ENCODE measurements at places on chromosomes 7 and 10.

DNA sequence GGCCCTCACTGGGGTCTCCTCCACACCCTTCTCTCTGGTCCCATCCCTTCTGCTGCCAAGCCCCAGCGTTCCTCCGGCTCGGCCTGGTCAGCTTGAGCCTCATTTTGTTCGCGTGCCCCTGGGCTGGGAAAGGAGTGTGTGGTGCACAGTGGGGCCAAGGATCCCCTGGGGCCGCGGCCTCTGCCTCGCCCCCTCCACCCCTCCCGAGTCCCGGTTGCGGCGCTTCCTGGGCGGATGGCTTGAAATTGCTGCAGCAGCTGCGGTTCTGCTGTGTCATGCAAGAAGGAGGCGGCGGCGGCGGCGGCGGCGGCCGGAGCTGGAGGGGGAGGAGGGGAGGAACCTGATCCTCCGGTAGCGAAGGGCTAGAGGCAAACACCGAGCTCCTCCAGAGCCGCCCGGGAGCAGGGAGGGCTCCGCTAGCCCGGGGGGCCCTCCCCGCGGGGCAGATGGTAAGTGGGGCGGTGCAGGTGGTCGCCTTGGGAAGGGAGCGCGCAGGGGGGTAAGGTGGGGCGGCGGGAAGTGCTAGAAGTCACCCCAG lies 217.8 kb upstream of the MKLN1 start:
- no peak for DNase-seq

DNA sequence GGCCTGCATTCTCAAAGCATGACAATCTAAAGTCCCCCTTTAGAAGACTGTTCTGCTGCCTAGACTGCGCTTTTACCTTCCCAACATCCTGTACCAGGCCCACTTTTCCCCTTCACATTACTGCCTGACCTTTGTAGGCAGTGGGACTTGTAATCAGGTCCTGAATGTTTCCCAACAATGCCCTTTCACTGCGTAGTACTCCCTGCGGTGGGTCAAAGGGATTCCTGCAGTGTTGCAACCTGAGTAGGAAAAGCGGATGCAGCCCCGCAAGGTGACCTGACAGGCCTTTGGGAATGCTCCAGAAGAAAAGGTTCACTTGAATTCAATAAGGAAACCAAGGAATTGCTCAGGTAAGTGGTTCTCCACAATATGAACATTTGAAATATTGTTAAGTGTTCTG lies 4.9 kb upstream of the TCAF1 start:
- DNase-seq, result no peak

GRCh38 chr7:18655912-18656311 lies 160.4 kb downstream of the HDAC9 start:
- DNase-seq, result no peak

GRCh38 chr10:45442251-45442650 lies 68.2 kb downstream of the ALOX5 start:
- DNase-seq, result no peak

DNA sequence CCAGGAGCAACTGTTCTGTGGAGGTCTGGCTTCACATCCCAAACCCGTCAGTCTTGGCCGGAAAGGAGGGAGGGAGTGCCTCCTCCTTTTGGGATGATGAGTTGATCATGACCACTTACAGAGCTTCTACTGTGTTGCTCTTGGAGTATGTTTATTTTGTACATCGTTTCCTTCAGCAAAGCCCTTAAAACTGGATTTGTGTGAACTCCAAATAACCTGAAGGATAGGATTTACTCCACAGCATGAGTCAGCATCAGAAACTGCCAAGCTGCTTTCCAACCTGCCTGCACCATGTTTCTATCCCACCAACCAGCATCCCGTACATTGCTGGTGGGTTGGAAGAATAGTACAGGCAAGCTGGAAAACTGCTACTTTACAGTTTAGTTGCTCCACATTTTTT lies 3.5 kb downstream of the CCDC201 start:
- no peak for DNase-seq

DNA sequence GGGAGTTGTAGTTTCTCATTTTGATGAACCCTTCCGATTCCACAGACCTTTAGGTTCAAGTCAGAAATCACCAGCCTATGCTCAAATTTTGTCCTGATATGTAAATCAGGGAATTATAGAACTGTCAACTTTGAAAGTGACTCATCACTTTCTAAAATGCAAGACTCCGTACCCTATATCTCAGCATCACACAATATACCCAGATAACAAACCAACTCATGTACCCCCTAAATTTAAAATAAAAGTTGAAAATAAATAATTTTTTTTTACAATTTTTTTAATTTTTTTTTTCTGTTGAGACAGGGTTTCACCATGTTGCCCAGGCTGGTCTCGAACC lies 393 bp upstream of the ARHGAP19 start:
- DNase-seq, result no peak

GRCh38 chr10:34748357-34748756 lies 66.7 kb downstream of the PARD3 start:
- DNase-seq, result no peak

DNA sequence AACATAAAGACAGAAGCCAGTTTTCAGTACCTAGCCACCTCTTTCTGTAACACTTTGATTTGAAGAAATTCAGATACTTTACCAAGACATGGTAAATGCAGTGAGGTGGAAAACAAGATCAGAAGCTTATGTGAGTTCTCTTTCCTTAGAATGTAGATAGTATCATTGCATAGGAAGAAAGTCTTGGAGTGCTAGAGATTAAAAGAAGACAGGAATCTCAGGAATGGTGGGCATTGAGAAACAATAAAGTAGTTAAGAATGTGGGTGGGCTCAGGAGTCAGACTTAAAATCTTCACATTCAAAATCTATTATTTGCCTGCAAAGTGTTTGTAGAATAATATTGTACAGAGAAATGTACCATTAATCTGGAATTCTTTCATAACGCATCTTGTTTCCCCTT lies 58.9 kb downstream of the POLL start:
- no peak for DNase-seq

- no peak for DNase-seq
Measured at GRCh38 chr10:29160150-29160617, 128.7 kb upstream of the LYZL1 start.

DNA sequence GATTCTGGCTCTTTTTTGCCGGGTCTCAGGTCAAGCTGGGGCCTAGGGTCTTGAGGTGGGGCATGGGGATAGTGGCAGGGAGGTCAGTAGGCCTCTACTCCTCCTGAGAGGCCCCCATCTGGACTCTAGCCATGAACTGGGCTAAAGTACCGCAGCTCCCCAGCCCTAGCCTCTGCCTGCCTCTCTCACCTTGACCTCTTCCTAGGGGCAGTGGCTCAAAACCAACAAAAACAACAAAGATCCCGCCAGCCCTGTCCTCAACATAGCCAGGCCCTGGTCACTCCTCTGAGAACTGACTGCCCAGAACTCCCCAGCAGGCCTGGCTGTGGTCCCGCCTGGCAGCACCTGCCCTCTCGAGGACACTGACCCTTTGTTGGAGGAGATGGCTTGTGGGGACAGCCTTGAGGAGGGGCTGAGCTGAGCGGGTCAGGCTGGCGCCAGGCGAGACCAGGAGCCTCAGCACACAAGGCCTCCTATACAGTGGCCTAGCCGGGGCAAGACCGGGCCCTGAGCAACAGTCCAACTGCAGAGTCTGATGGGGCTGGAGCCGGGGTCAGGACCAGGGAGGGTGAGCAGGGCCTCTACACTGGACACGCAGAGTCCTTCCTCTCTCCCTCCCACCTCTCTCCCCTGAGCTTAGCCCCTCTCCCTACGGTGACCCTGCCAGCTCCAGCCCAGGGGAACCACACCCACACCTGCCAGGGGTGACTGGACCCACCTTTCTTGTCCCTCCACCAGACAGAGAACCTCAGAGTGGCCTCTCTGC lies 11.6 kb upstream of the PPIF start:
- no peak for DNase-seq

- no peak for DNase-seq
Measured at GRCh38 chr7:33815336-33815735, 90.0 kb upstream of the BMPER start.

- no peak for DNase-seq
Measured at GRCh38 chr7:70795948-70796347, 336.0 kb upstream of the GALNT17 start.

GRCh38 chr10:13693783-13694700 lies 107.3 kb downstream of the PRPF18 start:
- no peak for DNase-seq

DNA sequence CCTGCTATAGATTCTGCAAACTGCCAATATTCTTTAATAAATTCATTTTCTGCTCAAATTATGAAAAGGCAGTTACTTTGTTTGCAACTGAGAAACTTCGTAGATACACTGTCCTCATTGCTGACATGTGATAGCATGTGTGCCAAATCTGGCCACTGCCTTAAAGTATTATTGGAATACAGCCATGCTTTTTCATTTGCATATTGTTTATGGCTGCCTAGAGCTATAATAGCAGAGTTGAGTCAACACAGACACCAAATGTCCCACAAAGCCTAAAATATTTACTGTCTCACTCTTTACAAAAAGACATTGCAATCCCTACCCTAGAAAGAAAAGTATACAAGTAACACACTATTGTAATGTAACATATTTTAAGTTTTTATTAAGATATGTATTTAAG lies 647.4 kb downstream of the XPNPEP1 start:
- DNase-seq, result no peak

DNA sequence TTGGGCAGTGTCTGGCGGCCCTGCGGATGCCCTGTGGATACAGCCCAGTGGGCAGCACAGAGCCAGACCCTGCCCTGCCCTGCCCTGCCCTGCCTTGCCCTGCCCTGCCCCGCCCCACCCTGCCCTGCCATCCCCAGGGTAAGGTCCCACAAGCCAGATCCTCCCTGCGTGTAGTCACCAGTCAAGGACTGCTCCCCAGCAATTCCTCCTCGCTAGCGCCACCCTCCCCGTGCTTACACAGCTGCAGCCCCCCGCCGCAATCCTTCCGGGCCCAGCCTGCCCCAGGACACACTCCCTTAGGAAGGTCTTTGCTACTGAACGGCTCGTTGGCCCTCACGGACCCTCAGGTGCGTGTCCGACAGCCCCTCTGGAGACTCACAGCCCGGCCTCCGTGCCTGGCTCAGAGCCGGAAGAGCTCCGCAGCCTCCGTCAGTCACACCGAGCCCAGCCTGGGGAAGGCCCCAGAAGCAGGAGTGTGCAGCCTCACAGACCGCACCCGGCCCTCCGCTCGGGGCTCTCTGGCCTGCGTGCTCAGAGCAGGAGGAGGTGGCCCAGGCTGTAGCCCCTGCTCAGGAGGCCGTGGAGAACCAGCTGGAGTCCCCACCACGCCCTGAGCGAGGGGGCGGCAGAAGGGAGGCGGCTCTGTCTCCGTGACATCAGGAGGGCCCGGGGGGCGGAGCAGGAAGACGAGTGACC lies 68.3 kb downstream of the PWWP2B start:
- DNase-seq, result no peak

DNA sequence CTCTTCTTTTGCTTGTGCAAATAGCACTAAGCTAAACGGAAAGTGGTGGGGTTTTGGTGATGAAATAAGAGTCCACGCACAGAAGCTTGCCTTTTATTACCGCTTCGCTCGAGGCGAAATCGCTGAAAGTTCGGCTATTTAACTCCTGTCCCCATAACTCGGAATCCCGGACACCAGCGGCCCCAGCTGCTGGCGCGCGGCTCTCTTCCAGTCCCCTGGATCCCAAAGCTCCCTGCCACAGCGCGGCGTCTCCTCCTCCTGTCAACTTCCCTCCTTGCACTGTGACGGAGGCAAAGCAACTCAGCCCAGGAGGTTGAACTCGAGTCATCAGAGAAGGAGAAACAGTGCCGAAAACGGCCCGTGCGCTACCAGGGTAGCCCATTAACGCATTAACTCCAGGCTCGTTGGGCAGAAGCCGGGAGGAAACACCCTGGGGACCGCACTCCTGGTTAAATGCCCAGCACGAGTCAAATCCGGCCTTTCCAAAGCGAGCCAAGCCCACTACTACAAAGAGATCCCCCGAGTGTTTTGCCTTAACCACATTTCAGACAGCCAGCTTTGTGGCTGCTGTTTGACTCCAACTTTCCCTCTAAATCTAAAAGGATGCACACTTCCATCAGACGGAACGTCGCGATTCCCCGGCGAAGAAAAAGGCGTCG lies 1.3 kb downstream of the SEMA3D start:
- DNase-seq, result no peak

GRCh38 chr10:23675585-23675984 lies 236.7 kb downstream of the OTUD1 start:
- DNase-seq, result no peak

GRCh38 chr7:1503390-1503789 lies 799 bp downstream of the INTS1 start:
- no peak for DNase-seq

DNA sequence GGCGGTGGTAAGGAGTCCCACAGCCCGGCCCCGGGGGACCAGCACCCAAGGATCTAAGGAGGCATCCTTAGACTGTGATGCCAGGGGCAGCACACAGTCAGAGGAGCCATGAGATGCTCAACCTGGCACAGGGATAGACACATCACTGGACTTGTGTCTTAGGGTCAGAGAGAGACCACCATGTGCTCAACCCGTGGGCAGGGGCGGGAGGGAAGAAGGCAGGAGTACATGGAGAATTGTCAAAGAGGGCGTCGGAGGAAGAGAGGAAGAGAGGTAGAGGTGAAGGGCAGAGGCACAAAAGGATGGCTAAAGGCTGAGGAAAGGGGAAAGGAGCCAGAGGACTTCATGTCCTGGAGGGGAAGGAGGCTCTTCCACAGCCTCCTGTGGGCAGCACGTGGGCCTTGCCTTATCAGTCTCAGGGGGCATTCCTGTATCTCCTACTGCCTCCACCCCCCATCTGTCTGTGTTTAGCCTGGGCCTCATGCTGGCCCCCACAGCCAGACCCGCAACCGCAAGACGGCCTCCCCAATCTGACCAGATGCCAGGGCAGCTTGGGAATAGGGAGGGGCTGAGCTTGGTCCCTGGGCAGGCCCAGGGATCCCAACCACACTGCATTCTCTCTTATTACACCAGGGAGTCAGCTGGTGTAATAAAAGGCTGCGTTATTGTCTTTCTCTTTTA lies 2.2 kb downstream of the ADCY1 start:
- DNase-seq, result no peak

DNA sequence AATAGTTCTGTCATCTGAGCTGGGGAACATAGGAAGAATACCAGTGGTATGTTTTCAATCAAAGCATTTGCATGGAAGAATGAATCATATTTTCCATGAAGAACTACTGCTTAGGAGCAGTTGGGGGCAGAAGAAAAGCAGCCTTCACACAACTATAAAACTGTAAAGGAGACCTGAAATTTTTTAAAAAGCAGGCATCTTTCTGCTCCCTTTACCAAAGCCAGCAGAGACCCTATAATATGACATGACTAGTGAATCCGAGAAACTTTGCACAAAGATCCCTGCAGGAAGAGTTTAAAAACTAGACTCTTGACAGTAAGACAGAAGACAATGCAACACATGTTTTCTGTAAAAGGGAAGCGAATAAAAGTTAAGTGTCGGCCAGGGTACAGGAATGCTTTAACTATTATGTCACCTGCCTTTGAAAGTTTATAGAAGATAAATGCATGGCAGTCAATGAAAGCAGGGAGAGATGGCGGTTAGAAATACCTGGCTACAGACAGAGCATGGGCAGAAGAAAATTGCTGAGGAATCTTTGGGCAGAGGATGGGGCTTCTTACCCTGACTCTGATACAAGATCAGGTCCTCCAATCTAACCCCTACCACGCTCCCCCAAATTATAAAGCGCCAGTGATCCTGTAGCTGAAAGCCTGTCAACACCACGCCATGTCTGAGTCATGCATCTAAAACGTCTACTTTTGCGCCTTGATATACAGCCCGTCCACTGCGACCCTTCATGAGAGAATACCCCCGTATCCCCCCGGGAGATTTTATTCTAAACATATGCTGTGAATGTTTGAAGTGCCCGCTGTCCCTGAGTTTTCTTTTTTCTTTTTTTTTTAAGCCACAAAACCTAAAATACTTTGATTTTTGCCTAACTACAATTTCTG lies 93.1 kb downstream of the GLI3 start:
- DNase-seq, result peak; percentile 20

GRCh38 chr10:4586776-4587175 lies 239.2 kb upstream of the AKR1E2 start:
- no peak for DNase-seq

GRCh38 chr7:113100121-113100603 lies 13.5 kb upstream of the GPR85 start:
- no peak for DNase-seq
